ENCODE measurements at places on chromosomes 12 and 14. TPM values are rescaled to one million over a fixed set of nuclear protein-coding genes. Genes with fewer than 3 reads are reported as not detected.

GRCh38 chr12:105858981-105859710 is 279.6 kb downstream of the NUAK1 start:
- no peak for DNase-seq

- DNase-seq: no peak
These were observed 47.4 kb downstream of the SUSD6 start for GRCh38 chr14:69658664-69659261.

GRCh38 chr12:80677994-80678393 is 29.4 kb upstream of the MYF6 start:
- DNase-seq: no peak

DNA sequence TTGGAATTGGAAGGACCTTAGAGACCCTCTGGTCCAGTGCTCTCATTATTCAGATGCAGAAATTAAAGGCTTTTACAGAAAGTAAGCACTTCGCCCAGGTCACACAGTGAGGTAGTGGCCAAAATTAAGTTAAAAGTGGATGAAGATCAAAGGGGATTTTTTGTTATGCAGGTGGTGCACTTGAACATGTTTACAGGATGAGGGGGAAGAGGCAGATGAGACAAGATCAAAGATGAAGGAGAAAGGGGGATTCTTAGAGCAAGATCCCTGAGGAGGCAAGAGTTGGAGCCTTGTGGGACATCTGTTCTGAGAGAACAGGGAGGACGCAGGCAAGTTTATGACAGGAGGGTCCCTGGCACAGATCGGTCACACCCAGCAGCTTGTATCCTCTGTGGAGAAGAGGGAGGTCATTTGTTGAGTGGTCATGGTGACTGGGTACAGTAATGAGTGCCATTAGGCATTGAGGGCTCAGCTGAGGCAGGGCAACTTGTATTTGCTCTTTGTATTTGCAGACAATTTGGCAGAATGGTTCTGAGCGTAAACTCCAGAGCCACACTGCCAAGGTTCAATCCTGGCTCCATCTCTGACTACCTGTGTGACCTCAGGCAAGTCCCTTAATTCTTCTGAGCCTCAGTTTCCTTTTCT is 84.0 kb downstream of the BORCS5 start:
- DNase-seq: no peak

DNA sequence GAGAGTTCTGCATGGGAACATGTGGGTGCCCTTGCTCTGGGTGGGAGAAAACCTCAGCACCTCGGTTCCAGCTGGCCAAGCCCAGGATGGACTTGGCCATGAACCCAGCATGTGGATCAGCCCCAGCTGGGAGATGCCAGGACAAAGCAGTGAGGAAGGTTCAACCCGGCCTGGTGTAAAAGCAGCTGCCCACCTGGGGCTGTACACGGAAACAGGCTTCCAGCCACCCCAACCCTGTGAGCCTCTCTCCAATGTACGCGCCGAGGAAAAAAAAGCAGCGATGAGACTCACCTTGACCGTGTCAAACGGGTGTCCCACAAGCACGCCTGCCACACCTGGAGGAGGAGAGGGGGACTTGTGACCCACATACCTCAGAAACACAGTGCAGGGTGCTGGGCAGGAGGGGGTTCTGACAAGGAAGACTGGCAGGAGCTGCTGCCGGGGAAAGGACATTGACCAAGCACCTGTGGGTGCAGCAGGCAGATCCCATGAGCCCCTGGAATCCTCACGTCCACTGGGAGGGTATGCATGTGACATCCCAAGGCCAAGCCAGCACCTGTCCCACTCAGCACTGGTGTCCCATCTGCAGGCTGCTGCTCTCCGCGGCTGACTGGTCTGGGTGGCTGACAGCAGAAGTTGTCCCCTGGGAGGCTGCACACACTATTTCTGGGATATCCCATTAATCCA is 7.5 kb downstream of the SLC25A29 start:
- DNase-seq: peak; percentile 70

DNA sequence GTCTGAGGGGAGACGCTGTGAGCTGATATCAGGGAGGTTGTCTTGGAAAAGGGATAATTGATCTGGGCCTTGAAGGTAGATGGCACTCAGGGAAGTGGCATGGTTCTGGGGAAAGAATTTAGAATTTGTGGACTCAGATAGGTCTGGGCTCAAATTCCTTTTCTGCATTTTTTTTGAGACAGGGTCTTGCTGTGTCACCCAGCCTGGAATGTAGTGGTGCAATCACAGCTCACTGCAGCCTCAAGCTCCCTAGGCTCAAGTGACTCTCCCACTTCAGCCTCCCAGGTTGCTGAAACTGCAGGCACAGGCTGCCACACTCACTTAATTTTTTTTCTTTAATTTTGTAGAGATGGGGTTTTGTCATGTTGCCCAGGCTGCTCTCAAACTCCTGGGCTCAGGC is 98.1 kb upstream of the NCOR2 start:
- DNase-seq: no peak

DNA sequence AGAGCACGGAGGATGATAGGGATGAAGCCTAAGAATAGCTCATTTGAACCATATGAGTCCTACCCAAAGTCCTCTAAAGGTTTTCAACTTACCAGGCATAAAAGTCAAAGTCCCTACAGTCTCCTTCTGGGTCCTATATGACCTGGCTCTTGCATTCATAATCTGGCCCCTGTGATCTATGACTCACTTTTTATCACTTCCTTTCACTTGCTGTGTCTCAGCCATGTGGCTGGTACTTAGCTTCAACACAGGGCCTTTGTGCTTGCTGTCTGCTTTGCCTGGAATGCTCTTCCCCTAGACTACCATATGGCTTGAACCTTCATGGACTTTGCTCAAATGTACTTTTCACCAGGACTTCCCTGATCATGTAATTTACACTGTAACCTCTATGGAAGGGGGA is 137.6 kb upstream of the TMTC1 start:
- no peak for DNase-seq

GRCh38 chr12:121543786-121544185 is 37.0 kb downstream of the KDM2B start:
- no peak for DNase-seq

BLOC1S1 gene
- 278 TPM for polyA plus RNA-seq

CLEC6A gene
- polyA plus RNA-seq: not detected

OTOGL gene
- polyA plus RNA-seq: 0.09 TPM

NPFF gene
- 2.0 TPM for polyA plus RNA-seq

PITPNM2 gene
- 5.2 TPM for polyA plus RNA-seq

TPI1 gene
- 364 TPM for polyA plus RNA-seq

GPR84 gene
- 0.35 TPM for polyA plus RNA-seq

Measured in spleen (tissue), 13 donors.